ENCODE measurements at places on chromosomes 6 and 20.

DNA sequence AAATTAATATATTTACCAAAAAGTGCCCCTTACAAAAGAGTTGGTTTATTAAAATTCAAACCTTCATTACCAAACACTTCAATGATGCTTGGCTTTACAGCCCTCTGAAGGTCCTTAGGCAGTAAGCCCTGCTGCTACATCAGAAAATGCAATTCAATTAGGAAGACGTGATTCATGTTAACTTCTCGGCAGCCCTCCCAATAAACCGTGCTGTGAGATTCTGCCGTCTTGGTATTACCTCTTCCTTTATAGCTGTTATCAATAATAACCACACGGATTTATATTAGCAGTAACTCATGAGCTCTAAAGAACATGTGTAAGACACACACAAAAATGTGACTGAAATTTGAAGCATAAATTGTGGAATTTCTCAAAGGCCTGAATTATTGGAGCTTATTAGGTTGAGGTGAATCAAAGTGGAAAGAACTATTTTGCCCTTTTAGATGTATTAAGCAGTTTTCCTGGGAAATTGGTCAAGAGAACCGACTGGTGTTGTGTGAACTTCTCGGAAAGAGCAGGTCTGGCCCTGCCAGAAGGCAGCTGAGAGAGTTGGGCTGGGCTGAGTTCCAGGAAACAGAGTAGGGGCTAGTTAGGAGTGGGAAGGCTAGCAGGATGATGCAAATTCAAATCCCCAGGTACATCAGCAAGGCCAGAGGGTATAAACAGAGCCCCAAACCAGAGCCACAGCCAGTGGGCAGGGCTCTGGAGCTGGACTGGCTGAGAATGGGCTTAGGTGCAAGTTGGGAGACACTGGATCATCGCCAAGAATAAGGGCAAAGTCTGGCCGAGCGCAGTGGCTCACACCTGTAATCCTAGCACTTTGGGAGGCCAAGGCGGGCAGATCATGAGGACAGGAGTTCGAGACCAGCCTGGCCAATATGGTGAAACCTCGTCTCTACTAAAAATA is 33.1 kb downstream of the FGD2 start:
- DNase-seq, result no peak

DNA sequence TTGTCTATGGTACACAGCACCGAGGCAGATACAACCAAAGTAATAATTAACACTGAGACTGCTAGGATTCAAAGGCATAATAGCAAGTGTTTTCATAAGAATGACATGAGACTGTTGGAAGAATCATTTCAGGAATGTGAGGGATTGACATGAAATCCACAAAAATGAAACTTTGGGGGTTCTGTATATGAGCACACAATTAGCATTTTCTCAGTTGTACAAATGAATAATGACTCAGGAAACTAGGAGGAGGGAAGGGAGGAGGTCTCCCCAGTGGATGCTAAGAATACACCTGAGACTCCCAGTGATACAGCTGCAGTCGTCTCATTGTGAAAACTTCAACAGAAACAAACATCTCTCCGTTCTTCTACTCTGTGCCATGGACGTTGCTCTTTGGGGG is 428.4 kb upstream of the PLCB4 start:
- DNase-seq, result no peak

GRCh38 chr6:4511641-4512020 is 264.6 kb upstream of the CDYL start:
- no peak for DNase-seq

DNA sequence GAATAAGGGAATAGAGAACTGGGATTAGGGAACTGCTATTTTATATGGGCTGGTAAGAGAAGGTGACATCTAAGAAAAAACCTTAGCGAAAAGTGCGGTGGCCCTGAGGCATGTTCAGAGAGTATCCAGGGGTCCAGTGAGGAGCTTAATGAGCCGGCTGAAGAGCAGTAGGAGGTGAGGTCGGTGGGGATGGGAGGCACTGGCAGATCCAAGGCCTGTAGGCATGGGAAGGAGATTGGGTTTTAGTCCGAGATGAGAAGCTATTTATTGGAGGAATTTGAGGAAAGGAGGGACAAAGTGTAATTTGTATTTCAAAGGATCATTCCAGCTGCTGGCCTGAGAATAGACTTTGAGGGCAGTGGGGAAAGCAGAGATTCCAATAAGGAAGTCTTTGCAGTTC is 123.8 kb downstream of the QKI start:
- DNase-seq, result no peak

DNA sequence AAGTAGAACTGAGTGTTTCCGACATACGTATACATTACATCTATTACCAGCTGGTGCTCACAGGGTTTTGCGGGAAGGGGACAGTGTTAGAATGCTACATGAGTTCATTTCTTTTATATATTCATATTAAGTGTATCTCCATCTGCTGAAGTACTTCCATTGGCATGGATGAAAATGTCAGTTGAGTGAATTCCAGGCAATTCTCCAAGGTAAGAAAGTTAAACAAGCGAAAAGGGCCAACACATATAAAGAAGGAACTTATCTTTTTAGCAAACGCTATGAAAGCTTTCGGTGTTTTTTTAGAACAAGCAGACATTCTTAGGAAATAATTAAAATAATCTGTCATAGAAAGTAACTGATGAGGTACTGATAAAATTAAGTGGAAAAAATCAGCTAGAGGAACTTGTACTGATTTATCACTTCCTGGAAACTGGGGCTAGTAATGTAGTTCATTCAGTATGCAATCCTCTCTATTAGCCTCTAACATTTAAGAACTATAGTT is 34.6 kb downstream of the RNF146 start:
- no peak for DNase-seq

DNA sequence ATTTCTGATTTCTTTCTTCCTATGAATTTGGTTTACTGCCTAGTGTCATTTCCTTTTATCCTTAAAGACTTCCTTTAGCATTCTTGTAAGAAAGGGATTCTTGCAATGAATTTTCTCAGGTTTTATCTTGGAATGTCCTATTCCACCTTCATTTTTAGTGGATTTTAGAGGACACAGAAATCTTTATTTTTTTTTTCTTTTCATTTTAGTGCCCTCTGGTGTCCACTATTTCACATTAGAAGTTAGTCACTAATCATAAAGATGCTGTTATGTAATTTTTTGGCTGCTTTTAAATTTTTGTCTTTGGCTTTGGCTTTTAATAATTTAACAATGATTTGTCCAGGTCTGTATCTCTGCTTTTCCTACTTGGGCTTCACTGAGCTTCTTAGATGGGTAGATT is 28.1 kb downstream of the LMBRD1 start:
- no peak for DNase-seq

- DNase-seq, result no peak
Measured at GRCh38 chr20:4684837-4685413, 36.8 kb upstream of the PRND start.

DNA sequence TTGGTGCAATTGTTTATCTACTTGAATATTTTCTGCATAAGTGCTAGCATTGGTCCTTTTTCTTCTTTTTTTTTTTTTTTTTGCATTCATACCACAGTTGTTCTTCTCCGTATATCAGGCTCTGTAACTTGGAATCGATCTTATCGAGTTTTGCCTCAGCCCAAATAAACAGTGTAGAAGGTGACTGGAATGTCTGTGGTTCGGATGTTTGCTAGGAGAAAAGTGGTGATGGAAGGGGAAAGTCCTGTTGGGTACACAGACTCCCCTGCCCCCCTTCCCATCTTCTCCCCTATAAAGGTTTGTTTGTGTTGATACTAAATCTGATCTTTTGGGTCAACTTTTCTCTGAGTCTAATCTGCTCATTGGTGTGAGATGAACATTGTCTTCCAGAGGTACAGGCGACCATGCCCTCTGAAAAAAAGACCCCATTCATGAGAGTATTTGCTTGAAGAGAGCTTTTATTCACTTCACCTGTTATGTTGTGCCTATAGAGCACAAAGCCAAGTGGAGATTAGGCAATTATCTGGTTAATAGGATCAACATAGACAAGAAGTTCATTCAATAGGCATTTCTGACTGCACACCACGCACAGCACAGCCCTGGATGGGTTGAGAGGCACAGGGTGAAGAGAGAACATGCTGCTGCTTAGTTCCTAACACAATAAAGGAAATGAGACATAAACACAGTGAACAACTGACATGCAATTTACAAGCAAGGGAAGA is 620.0 kb downstream of the PKHD1 start:
- no peak for DNase-seq

DNA sequence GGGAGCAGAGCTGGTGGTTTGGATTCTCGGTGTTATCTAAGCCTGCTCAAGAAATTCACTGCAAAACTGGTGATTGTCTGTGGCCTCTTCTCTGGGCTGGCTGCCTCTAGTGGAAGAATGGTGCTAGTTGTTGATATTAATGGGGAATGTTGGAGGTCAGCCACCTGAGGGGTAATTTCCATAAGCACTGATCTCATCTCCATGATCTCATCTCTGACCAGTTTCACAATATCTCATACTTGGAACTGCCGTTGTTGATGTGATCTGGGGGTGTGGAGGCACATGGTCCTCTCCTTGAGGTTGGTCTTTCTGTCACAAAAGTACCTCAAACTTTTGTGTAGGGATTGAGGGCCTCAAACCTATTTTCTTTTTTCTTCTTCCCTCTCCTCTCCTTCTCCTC is 102.6 kb downstream of the CD109 start:
- no peak for DNase-seq

GRCh38 chr20:22675341-22675740 is 91.0 kb upstream of the FOXA2 start:
- no peak for DNase-seq

DNA sequence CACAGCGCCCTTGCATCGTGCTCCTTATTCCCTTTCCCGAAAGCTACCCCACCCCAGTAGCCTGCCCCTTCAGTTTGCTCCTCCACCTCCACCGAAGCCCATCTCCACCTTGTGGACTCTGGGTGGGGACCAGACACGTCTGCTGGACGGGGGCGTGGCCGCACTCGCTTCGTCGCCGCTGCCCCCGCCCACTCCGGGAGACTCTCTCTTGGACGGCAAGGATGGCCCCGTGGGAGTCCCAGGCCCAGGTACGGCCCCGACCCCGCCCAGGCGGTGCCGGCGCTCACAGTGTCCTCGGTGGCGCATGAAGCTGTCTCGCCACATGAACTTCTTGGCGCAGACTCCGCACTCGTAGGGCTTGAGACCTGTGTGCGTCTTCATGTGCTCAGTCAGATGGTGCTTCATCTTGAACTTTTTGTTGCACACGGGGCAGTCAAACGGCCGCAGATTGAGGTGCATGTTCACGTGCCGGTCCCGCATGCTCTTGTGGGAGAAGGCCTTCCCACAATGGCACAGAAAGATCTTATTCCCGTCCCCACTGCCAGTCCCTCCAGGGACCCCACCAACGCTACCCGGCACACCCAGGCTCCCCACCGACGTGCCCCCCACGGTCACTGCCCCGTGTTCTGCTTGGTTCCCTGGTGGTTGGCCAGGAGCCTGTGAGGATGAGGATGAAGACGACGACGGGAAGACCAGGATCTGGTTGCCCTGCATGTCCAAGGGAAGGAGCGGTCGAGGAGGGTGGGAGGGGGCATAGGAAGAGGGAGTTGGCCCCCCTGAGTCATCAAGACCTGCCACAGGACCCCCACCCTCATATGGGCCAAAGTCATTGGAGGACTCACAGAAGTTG is 1.3 kb upstream of the TAPBP start:
- DNase-seq, result no peak

- no peak for DNase-seq
Measured at GRCh38 chr6:31070711-31071197, 41.6 kb downstream of the C6orf15 start.

GRCh38 chr6:116205281-116205680 is 48.6 kb downstream of the TSPYL4 start:
- no peak for DNase-seq

- no peak for DNase-seq
Measured at GRCh38 chr20:63273059-63273579, 506 bp downstream of the ARFGAP1 start.

- DNase-seq, result no peak
Measured at GRCh38 chr6:89961481-89961880, 67.2 kb downstream of the GJA10 start.

- DNase-seq, result no peak
Measured at GRCh38 chr20:60486315-60486714, 528.1 kb downstream of the CDH26 start.

DNA sequence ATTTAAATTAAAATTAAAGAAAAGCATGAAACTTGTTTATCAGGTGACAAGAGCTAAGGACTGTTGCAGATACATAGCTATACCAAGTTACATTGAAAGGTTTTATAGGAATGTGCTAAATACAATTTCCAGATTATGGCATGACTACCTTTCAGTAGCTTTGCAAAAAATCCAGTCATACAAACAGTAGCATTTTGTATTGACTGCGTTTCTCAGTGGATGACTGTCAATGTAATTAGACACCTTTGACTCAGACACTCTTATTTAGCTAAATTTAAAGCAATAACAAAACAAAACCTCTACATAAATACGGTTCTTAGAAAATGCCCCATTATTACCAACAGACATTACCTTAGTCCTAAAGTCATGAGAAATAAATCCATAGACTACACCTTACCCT is 275.8 kb upstream of the RUNX2 start:
- DNase-seq, result no peak

DNA sequence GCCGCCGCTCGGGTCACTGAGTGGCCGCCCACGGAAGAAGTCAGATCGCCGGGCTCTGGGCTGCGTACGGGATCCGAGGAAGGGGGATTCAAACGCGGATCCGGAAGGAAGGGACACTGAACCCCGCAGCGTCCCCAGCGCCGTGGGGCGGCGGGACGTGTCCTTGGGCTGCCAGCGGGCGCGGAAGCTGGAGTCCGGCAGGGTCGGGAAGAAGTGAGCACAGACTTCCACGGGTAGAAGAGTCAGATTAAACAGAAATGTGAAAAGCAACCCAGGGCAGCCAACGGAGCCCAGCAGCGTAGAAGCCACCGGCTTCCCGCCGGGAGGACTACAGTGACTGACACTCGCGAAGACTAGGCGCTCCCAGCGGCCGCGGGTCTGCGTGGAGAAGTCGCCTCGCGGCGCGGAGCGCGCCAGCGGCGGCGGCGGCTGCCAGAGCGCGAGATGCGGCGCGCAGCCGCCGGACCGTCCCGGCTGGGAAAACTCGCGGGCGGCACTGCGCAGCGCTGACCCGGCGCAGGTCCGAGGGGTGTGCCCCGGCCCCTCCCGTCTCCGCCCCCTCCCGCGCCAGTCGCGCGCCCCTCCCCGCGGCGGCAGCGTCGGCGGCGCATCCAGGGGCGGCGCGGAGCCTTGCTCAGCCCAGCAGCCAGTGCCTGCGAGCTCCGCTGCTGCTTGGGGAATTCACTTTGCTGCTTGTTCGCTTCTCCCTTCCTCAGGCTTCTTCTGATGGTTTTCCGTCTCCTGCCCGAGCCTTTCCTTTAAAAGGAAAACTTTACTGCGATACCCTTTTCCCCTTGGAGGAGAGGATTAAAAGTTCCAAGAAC is at the start of gene SAMD5:
TSS of gene SAMD5 (plus strand) at position 649 of the 824 bp plus-strand sequence. CDS start 239 bp downstream, outside the sequence.
- peak; percentile 53 for DNase-seq

DNA sequence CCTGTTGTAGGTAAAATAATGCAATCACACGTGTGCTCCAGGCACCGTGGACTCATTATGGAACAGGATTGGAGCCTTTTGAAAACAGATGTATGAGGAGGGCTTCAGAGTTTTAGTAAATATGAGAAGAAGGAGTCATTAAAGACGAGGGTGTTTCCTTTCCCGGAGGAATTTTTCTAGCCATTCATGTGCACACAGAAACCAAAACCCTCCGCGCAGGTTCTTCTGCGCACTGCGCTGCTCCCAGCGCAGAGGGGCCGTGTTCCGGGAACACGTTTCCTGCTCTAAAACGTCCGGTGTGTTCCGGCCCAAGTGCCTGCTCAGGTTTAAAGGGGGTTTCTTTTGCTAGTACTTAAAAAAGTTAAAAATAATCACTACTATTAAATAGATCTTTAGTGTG is 11.6 kb downstream of the GPR31 start:
- no peak for DNase-seq

Data from progenitor cell of endocrine pancreas (in vitro differentiated cells).